NCI-H1048 (cell line): ENCODE measurements at places on chromosomes 6 and 20.

DNA sequence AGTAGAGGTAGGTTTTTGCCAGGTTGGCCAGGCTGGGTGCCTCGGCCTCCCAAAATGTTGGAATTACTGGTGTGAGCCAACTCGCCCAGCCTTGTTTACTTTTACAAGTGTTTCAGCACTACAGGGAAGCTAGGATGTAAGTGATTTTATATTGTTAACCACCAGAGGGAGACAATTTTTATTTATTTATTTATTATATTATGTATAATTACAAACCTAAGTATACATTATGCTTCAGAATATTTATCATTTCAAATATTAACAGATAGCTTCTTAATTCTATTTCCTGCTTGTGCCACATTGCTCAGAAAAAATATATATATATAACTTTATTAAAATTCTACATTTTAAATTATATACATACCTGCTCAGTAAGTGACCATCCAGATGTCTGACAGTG, 9.8 kb downstream of the MMUT start:
- no peak for DNase-seq

DNA sequence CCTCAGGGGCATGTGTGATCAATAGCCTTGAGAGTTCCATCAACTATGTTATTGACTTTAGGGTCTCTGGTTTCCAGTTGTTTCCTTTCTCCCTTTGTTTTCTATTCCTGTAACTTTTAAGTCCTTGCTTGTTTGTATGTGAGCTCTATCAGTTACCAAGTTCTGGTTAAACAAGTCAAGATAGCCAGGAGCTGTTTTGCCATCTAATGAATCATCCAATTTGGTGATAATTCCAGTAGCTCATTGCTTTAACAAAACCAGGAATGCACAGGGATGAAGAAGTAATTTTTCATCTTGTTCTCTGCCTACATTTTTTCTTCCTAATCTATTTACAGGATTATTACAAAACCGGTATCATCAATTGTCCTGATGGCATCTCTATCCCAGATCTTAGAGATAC, 36.5 kb downstream of the KCTD20 start:
- no peak for DNase-seq

GRCh38 chr6:34414999-34415858, 10.6 kb downstream of the RPS10 start:
- DNase-seq = no peak

GRCh38 chr6:118704915-118705314, 53.5 kb upstream of the CEP85L start:
- DNase-seq = no peak

DNA sequence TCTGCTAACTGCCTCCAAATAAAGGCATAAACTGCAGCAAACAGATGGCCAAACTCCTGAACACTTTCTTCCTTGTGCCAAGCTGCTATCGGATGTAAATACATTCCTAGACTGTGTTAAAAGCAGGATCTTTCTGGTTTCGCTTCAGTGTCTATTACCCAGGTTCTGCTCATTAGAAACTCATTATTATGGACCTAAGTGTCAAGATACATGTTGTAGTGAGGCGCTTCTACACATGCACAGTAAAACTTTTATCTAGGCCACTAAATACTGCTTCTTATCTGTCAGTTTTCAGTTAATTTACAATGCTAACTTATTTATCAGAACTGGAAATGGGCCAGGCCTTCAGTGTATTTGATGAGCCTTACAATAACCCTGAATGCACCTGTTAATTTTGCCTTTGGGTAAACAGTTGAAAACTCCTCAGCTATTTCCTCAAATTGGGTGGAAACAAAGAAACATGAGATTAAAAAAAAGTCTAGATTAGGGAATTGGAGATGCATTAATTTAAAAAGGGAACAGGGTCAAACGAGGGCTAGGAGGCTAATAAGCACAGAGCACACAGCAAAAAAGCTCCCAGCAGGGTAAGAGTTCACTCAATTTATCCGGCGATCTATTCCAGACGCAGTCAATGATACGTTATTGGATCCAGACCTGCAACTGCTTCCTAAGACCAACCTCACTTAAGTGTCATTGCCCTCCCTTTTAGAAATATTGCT, 240.6 kb downstream of the FOXC1 start:
- DNase-seq = no peak

- DNase-seq = no peak
These were observed 25.4 kb upstream of the RIMS4 start for GRCh38 chr20:44835661-44836221.

- DNase-seq = no peak
These were observed 6.8 kb upstream of the MRAP2 start for GRCh38 chr6:84026721-84027164.

- no peak for DNase-seq
These were observed 17.3 kb upstream of the TXLNB start for GRCh38 chr6:139308936-139309603.

GRCh38 chr6:41426438-41426851, 91.0 kb downstream of the NCR2 start:
- no peak for DNase-seq
